RWPE1 (cell line): ENCODE measurements at places on chromosomes 4 and X.

DNA sequence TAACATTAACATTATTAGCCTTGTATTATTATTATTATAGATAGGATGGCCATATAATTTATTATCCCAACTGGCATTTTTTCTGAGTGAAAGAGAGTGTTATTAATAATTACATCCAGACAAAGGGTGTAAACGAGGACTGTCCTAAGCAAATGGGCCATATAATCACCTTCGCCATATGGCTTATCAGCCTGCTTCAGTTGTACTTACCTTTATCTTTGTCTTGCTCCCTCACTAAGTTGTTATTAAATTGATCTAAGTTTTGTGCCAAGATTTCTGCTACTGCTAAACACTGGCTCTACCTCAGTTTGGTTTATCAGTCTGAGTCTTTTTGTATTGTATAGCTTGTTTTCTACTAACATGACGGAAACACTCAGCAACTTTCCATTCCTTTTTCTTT, 76.9 kb downstream of the STIM2 start:
- no peak for DNase-seq

DNA sequence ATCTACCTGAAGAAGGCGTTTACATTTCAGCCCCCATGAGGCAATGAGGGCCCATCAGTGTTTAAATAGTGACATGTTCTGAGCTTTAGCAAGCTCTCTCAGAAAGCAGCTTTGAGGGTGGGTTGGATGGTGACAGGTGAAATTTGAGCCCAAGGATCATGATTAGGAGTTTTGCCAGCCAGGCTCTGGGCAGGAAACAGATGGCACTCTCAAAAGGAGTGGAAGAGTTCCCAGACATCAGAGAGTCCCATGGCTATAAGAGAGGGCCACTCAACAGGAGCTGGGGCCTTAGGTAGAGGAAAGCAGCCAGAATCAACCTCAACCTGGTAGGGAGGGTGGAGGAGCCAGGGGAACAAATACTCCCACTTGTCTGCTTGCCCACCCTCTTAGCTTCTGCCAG, 499.8 kb downstream of the MID1IP1 start:
- DNase-seq: no peak

DNA sequence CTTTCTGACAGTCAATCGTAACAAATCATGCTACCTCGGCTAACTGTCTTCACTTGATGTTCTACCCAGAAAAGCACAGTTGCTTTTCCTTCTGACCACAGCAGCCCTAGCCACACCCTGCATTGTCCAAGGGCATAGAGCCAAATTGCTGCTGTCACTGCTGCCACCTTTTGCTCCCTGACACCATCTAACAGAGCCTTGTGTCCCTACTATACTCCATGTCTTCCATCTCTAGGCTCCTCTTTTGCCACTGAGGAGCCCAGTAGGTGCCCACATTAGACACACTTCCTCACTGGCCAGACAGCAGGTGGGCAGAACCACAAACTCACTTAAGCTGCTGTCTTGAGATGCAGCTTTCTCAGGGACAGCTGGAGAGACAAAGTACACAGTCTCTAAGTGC, 91.4 kb downstream of the ANXA3 start:
- no peak for DNase-seq

DNA sequence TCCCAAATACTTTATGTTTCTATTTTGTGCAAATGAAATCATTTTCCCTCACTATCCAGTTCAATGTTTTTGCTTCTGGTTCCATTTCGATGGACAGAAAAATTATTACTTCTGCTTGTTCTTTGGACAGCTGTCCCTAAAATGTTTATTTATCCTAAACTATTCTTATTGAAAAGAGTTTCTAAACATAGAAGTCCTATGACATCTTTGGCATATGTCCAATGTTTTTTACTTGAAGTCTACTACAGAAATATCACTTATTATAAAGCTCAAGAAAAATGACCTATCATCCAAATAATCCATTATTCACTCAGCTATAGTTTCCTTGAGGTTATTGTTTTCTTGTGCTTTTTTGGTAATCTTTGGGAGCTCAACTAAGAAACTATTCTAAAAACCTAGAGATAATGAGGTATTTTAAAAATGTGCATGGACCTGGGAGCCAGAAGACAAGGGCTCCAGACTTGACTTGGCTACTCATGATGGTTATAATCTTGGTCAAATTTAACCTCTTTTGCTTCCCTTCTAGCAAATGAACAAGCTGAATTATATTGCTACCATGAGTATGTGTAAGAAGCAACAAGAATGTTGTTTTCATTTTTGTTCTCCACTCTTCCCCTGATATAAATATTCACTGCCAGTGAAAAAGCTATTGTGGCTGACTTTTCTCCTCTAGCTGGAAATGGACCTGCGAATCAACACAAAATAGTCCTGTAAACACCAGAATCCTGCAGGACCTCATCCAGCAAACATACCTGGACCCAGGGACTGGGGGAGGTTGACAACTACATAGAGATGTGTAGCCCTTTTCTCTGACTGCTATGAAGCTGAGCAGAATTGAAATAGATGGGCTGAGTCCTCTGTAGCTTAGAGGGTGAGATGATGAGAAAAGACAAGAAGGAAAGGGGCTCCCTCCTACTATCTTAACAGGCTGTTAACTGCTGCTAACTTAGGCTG, 137.4 kb downstream of the FRYL start:
- no peak for DNase-seq
